NCI-H1092 treated with DMSO at 0.1 percent for 48 hours (cell line): ENCODE measurements at places on chromosomes 2 and 18.
A peak's percentile ranks its signal among the peaks of the same experiment; 100 is the strongest.

DNA sequence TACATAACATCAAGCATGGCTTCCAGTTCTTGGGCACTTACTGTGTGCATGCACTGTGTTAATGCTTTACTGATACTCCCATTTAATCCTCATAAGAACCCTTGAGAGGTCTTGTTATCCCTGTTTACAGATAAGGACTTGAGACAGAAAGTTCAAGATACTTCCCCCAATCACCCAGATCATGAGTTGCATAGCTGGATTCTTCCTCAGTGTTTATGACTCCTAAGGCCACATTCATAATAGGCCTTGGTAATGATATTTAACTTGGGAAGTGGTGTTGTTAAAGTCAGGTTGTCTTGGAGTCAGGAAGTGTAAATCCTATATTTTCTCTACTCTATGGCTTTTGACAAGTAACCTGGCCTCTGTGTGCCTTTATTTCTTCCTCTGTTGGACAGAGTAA is 22.7 kb downstream of the NOSTRIN start:
- DNase-seq = no peak

DNA sequence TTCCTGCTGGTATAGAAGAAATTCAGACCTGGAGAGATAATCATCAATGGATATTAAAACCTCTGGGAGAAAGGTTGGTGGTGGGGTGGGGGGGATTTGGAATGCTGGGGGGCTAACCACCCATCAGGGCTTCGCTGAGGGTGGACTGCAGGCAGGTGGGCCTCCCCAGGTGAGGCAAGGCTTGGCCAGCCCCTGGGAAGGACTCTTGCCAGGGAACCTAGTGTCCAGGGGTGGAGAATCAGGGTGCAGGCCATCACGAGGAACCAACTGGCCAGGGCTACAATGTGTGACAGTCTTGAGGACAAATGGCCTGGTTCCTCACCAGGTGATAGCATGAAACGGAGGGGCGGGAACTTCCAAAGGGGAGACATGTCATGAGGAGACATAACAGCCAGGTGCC is 11.8 kb downstream of the RAB11FIP5 start:
- no peak for DNase-seq

DNA sequence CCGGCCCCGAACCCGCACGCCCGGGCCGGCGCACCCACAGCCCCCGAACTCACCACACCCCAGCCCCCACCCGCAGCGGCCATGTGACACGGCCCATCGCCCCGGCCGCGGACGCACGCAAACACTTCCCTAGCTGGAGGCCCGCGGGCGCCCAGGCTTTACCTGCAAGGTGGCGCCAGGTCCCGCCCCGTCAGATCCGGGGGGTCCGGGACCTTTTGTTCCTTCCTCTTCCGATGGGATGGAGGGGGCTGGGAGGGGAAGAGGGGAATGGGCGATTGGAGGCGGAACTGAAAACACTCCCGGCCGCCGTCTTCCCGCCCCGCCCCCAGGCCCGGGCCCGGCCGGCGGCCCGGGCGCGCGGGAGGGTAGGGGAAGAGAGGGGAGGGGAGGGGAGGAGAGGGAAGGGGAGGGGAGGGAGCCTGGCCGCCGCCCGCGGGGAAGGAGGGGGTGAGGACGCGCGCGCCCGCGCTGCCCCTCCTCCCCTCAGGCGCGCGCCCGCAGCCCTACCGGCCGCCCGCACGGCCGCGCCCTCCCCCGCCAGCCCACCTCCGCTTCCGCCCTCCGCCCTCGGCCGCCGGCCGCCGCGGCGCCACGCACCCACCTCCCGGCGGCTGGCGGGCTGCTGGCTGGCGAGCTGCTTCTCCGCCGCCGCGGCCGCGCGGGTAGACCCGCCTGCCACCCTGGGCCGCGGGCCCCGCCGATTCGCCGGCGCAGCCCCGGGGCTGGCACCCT is at the start of gene SMAD2:
Gene SMAD2 (minus strand): TSS at position 461 of the 732 bp plus-strand sequence. CDS start 33,903 bp downstream, outside the sequence.
- peak; percentile 84 for DNase-seq

DNA sequence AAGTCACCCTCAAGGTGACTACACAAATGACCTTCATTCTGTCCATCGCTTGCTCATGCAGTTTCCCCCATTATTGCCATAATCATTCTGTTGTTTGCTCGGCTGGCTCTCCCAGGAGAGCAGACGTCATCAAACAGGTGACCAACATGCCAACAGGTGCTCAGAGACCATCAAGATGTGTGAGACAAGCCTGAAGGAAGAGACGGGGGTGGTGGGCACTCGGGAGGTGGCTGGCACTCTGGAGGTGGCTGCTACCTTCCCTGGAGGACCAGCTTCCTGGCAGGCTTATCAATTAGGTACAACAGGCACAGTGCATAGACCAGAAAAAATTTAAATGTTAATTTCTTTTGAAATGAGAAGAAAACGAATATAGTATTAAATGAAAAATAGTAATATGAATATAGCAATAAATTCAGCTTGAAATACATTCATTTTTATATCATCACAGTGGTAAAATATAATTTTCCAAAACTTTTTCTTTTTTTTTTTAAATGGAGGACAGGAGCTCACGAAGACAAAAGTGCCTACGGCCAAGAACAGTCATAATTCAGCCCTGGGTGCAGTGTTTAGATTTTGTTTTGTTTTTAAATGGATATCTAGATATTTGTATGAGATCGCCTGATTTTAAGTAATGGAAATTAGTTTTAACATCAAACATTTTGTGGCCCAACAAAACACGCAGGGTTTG is 16.9 kb upstream of the HAAO start:
- DNase-seq = peak; percentile 16

GRCh38 chr2:230840301-230840700 is 24.4 kb upstream of the ITM2C start:
- DNase-seq = no peak

DNA sequence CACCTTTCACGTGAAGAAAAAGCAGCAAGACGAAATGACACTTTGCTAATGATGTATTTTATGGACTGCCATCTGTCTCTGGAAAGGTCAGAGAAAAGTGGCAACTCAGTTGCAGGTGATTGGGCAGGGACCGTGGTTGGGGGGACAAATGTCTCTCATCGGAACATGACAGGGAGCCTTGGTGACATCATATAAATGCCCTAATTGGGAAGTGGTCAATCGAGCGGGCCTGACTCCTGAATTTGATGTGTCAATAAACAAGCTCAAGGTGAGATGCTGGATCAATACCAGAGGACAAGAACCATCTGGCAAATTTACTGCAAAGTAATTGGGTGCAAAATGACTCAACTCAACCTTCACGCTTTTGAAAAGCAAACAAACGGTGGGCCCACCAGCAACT is 151.9 kb upstream of the SKOR2 start:
- DNase-seq = no peak

- DNase-seq = peak; percentile 29
Measured at GRCh38 chr2:80499095-80499494, 194.5 kb upstream of the LRRTM1 start.

- no peak for DNase-seq
Measured at GRCh38 chr2:205780645-205781044, 98.3 kb downstream of the NRP2 start.

DNA sequence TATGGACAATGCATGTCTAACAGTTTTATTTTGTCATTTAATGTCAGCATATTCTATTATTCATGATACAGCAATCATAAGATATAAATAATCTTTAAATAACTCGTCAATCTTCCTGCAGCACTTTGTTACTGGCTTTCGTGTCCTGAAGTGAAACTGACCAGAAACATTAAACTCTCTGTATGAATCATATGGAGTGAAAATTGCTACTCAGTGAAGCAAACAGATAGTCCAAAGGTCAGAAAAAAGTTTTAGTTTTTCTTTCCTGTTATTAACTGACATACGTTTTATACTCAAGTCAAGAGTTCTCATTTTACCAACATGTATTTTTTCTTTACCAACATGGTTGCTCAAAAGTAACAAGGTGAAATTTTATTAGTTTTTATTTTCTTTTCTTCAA is 106.8 kb upstream of the GALNT5 start:
- no peak for DNase-seq

DNA sequence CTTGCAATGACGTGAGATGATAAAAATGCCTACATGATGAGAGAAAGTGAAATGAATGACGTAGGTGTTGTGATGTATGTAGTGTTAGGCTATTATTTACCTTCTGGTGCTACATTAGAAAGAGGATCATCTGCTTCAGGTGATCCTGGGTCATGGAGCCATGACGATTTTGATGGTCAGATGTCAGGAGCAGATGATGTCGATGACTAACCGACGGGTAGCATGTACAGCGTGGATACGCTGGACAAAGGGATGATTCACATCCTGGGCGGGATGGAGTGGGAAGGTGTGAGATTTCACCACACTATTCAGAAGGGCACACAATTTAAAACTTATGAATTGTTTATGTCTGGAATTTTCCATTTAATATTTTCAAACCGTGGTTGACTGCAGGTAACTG is 43.5 kb upstream of the ACVR1C start:
- DNase-seq = no peak

DNA sequence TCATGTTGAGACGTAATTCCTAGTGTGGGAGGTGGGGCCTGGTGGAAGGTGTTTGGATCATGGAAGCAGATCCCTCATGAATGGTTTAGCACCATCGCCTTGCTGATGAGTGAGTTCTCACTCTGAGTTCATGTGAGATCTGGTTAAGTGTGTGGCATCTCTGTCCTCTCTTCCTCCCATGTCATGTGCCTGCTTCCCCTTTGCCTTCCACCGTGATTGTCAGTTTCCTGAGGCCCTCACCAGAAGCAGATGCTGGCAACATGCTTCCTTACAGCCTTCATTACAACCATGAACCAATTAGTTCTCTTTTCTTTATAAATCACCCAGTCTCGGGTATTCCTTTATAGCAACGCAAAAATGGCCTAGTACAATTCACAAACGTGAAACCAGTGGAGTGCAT is 14.6 kb upstream of the MCM6 start:
- DNase-seq = no peak

DNA sequence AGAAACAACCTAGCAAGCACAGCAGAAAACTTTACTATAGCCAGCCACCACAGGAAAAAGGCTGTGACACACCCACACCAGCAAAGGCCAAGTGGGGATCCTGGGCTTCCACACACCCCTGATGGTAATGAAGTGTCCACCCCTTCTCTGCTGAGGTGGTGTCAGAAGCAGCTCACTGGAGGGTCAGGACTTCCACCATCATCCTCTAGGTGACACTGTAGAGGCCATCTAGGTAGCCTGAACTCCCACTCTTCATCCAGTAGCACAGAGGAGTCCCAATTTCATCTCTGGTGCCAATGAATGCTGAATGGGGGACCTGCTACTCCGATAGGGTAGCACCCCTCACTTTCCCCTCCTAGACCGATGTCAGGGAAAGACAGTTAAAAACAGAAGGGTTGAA is 1544.4 kb downstream of the LRP1B start:
- no peak for DNase-seq

DNA sequence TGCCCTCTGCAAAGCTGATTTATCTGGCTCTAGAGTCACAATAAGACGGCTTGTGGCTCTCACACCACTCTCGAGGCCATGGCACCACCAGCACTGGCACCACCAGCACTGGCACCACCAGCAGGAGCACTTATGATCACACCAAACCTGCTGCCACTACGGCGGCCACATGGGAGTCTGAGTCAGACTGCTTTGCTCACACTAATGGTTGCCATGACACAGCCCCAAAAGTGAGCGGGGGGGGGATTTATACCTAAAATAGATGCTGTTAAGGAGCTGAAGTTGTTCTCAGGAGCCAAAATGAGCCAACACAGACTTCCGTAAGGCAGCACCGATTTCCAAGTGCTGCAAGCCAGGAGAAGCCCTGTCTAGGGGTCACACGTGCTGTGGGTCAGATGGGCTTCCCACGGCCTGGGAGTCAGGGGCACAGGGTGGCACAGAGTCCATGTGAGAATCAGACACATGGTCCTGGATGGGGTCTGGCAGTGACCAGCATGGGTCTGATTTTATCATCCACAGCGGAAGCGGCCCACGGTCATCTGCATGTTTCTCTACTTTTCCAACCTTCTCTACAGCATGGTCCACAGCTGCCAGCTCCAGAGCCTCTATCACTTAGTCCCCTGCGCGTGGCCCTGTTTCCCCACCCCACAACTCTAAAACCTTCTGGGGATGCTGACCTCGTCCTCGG is 16.7 kb downstream of the DNMT3A start:
- DNase-seq = no peak

DNA sequence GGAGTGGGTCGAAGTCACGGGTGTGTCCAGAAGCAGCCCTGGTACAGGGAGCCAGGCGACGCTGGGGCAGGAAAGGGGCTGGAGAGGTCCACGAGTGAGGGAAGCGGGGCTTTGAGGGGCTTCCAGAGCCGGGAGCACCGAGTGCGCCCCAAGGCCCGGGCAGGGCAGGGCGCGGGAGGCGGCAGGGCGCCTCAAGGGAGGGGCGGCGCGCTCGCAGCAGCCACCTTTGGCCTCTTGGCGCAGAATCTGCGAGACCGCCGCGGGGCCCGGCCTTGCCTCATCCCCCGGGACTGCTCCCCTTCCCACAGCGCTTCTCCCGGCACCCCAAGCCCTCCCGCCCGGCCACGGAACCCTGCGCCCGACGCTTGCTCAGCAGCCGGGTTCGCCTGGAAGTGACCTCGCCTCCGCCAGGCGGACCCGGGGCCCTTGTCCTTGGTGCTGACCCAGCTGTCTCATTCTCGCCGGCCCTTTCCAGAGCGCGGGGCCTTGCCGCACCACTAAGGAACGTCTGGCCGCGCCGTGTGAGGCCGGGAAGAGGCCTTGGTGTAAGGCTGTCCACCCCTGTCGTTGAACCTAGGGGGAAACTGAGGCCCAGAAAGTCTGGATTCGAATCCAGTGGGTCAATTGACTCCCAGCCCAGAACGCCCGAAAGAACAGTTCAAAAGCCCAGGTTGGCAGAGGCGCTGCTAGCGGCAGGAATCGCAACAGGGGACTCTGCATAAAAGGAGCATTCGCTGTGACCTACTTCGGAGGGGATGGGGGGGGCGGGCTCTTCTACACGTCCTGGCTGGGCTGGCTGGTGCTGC is 584 bp upstream of the DNER start:
- peak; percentile 46 for DNase-seq
